ENCODE measurements at places on chromosomes 5 and 9.
A peak's percentile ranks its signal among the peaks of the same experiment; 100 is the strongest.

DNA sequence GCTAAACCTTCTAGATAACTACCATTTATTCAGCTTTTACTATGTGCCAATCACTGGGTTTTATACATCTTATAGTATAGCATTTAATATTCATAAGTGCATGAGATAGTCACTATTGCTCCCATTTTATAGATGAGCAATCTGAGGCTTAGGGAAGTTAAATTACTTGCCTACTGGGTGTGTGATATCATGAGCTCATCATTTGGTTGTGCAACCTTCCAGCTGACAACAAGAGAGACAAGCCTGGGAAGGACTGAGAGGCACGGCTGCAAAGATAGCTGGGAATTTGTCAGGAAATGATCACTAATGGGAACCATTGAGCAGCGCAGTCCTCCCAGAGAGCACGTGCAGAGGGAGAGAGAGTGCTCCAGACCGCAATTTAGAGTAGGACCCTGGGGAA is 481.6 kb upstream of the KIF2A start:
- DNase-seq: no peak

- no peak for DNase-seq
Observed at GRCh38 chr5:169875091-169875728, 105.1 kb downstream of the INSYN2B start.

- peak; percentile 93 for DNase-seq
Observed at GRCh38 chr5:82421119-82421518, 143.0 kb upstream of the RPS23 start.

- peak; percentile 80 for DNase-seq
Observed at GRCh38 chr5:19855031-19855430, 133.0 kb downstream of the CDH18 start.

DNA sequence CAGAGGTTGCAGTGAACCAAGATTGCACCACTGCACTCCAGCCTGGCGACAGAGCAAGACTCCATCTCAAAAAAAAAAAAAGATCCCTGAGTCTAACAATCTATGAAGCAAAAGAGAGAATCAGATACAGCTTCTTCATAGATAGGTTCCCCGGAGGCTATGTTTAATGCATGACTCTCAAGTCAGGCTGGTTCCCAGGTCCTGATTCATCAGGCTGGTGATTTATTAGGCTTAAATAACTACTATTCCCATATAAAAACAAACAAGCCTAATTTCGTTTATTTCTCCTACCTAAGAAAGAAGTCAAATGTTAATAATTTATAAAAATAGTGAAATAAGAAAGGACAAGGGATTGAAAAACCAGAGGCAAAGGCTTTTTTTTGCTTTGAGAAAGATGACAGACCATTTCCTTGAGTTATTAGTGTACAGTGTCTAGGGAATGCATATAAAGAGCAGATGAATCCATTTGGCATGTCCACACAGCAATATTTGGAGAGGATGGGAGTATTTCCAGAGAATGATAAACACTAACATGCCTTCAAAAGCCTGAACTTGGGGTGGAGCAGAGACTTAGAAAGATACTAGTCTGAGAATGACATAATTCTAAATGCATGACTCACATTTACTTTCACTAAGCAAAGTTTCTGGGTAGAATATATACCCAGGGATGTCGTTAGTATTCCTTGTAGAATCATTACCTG is 115.3 kb downstream of the NREP start:
- peak; percentile 56 for DNase-seq

DNA sequence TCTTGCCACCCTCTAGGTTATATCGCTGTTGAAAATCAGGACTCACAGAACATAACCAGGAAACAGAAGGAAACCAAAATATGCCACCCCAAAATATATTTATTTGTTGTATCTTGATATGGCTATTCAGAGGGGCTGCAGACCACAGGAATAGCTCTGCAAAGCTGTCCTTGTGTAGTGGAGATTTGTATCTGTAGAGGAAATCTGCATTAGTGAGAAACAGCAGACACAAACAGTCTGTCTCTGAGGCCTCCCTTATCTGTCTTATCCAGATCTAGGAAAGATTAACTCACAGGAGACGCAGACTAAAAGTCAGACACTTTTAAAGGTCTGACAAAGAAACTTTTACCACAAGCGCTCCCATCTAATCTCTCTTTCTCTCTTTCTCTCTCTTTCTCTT is 54.1 kb upstream of the CEMIP2 start:
- no peak for DNase-seq

- DNase-seq: peak; percentile 29
Observed at GRCh38 chr5:83255268-83255667, 177.9 kb downstream of the XRCC4 start.

GRCh38 chr5:159768243-159768642 is 148.0 kb upstream of the ADRA1B start:
- DNase-seq: no peak

DNA sequence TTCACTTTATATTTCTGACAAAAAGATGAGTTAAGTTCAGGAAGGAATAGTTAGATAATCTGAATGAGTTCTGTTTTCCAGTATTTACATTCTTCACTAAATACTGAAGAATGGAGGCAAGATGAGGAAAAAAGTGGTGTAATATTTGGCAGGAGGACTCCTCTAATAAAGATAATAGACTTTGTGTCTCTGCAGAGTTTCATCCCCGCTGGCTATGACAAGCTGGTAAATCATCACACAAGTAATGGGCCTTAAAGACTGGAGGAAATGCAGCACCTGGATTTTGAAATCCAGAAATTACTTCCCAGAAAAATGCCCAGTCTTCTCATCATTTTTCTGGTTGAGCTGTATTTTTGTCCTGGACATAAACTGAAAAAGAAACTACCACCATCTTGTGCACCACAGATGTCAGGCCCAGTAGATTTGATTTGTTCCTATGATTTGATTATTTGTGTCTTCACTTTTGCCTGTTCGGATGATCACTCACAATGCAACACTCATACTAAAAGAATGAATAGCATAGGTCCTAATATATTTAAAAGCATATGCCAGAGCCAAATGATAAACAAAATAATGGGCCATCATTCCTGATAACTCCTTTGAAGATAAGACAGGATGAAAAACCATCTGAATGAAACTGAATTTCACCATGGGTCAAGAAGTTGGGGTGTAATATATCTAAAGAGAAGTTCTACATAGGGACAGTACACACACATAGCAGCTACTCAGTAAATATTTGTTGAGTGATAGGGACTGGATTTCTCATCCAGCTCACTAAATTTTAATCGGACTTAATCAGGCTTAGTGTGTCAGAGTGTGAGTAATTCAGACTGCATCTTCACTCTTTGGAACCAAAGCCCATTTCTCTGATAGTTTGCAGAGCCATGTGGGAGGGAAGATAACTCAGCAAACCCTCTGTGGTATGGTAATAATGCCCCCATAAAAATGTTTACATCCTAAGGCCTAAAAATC is 200.5 kb downstream of the HINT1 start:
- DNase-seq: no peak

DNA sequence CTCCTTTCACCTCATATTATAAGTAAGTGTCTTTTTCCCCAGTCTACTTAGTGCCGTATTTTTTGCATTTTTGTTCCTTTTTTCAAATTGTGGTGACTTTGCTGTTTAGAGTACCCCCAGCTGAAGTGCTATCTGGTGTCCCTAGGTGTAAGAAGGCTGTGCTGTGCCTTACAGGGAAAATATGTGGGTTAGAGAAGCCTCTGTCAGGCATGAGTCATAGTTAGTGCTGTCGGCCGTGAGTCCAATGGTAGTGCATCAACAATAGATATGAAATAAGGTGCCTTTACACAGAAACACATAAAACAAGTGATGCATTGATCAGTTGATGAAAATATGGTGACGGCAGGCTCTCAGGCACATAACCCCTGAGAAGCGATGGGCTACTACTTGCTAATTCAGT is 20.1 kb downstream of the SYK start:
- no peak for DNase-seq

DNA sequence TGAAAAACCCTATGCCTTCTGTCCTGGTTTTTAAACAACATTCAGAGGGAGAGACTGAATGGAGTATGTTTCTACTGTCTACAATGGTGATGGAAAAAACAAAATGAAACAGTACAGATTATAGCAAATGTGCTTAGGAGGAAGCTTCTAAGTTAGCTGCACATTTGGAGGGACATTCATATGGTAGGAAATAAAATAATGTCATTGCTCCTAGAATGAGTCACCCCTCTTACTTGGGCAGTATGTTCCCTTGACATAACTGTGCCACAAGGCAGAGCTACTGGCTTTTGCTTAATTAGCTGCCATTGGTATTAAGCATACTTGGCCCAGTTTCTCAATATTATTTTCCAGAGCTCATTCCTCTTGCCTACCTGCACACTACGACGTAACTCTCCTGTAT is 128.9 kb downstream of the GDNF start:
- DNase-seq: peak; percentile 40

DNA sequence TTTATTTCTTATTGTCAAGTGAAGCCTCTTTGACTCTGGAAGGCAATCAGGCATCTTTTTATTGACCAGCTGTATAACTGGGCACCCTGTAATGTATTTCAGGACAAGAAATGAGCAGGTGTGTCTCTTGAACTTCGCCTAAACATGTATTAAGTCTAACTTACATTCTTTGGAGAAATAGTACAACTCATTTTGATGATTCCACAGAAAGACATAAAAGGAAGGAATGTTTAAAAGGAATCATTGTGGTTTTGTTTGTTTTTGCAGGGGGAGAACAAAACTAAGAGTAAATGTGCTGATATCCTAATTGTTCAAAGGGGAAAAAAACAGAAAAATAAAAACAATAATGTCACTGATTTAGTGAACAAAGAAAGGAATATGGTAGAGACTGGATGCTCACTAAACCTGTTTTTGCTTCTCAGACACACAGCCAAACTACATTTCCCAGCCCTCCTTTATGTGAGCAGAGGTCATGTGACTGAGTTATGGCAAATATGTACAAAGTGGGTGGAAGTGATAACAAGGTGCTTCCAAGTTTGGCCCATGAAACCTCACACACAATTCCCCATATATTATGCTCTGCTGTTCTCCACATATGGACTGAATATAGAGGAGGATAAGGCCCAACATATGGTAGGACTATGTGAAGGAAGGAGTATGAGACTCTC is 150.6 kb upstream of the ACOT12 start:
- no peak for DNase-seq

DNA sequence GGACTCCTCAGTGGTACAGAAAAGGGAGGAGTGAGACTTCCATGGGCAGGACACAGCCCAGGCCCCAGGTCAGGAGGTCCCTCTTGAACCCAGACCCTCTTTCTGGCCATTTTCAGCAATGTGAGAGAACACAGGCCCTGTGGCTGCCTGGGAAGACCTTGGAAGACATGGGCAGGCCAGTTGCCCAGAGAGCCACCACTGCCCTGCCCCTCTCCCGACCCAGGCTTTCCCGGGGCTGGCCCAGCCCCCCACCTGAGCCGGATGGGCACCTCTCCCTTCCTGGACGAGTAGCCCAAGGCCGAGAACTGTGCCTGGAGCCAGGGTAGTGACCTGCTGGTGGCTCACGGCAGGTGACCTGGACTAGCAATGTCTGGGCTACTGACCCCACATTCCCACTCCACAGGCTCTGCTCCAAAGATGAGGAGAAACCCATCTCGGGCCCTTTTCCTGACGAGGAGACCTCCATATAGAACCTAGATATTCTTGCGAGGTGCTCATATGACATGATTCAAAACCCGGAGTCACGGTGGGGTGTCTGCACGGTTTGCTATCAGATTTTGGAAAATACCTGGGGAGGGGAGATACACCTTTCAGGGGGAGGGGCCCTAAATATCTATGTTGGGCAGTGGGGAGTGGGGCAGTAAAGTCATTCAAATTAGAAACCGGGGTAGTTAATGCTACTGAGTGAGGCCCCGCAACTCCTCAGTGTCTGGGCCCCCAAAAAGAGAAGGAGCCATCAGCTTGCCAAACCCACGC is 59.4 kb downstream of the ZNF354C start:
- DNase-seq: no peak
